Thyroid gland (tissue), 4 donors: ENCODE measurements at places on chromosomes 1 and 21.

- DNase-seq: no peak
Measured at GRCh38 chr1:44037154-44037553, 5.9 kb upstream of the SLC6A9 start.

DNA sequence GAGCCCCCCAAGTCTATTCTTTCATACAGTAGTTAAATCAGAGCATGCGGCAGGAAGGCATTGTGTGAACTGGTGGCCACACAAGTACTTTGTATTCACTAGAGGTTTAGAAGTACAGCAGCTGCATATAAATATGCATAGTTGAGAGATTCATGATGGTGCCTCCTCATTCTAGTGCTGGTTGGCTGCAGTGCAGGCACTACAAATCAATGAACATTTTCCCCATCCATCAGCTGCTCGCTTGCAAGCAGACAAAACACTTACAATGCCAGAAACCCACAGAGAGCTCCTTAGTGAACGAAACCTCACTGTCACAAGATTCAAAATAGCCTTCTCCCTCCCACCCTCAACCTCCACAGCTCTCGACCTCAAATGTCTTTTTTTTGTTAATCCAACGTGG, 726.2 kb downstream of the USP25 start:
- no peak for DNase-seq

GRCh38 chr1:213231795-213232231, 180.8 kb downstream of the RPS6KC1 start:
- DNase-seq: no peak

DNA sequence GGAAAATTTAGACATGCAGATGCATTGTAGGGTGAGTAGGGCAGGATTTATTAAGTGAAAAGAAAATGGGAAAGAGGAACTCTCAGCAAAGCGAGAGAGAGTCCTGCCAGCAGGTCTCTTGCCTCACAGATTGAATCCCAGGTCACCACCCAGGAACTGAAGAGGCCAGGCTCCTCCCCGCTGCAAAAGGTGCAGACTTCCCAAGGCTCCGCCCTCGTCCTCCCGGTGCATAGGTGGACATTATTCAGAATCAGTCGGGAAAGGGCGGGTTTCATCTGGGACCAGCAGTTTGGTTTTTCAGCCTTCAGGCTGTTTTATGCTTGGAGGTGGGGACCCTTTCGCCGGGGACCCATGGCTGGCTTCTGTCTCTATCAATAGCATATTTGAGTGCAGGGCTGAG, 41.6 kb upstream of the APP start:
- no peak for DNase-seq

DNA sequence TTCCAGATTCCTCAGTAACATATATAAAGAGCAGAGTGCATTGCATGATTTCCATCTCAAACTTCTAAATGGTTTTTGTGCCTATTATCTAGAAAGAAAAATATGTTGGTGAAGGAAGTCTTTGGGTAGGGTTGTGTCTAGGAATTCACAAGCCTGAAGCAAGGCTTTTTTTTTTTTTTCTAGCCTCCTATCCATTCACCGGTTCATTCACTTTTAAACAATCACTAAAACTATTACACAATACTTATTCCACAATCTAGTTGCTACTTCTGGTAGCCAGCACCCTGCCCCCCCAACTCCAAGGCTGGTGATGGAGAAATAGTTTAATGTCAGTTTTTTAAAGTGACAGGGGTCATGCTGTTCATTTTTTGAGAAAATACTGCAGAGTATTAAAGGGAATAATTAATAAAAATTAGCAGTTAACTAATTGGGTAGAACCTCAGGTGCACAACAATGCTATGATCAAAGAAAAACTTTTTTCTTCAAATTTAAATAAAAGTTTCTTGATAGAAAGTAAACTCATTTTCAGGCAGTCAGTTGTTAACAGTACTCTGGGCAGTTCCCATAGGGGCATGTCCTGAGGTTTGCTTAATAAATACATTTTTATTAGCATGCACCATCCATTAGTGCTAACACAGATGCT, 10.9 kb downstream of the IRF2BP2 start:
- peak; percentile 81 for DNase-seq

DNA sequence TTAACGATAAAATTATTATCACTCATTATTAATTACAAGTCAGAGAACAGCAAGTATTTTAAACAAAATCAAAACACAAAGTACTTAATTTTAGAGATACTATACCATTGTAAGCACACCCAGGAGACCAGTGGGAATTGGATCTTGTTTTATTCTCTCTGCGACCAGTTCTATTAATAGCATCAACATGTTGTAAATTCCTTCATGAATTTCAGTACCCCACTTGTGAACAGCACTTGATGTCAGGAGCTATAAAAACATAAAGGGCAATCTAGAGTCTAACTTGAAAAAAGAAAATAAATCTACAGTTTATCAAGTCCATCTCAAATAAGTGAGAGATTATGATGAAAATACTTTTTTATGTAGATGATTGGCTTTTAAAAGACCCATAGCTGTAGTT, 42.9 kb downstream of the USP24 start:
- DNase-seq: no peak

GRCh38 chr1:9615316-9616063, 26.8 kb downstream of the TMEM201 start:
- DNase-seq: peak; percentile 40

GRCh38 chr1:236686815-236687160, 489 bp downstream of the ACTN2 start:
- peak; percentile 14 for DNase-seq

- DNase-seq: no peak
Measured at GRCh38 chr1:217133958-217134856, 411.0 kb upstream of the ESRRG start.

DNA sequence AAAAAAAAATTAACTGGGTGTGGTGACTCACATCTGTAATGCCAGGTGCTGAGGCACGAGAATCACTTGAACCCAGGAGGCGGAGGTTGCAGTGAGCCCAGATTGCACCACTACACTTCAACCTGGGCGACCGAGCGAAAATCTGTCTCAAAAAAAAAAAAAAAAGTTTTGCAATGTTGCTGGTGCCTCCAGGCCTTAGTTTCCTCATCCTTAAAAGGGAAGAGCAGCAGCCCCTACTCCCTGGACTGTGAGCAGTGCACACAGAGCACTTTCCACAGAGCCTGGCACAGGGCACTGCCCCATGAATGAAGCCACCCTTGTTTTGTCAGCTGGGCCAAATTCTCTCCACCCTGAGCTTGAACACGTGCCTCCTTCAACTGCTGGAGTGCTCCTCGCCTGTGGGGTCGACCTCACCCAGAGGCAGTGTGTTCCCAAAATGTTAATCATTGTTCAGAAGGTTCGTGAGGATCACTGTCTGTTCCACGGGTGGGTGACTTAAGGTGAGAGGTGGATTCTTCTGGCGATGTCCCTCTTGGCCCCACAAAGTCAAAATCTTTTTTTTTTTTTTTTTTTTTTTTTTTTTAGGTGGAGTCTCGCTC, 152.1 kb upstream of the TMEM51 start:
- DNase-seq: no peak

GRCh38 chr1:204580862-204581261, 64.7 kb downstream of the MDM4 start:
- no peak for DNase-seq
